ENCODE measurements at places on chromosomes 2 and 18. TPM values are rescaled to one million over a fixed set of nuclear protein-coding genes. Genes with fewer than 3 reads are reported as not detected.

Gene FSIP2
- total RNA-seq, result 0.84 TPM

Gene CD8A
- 1.1 TPM for total RNA-seq

Gene ERICH2
- not detected for total RNA-seq

Gene UGT1A4
- total RNA-seq, result not detected

Gene PLEK
- total RNA-seq, result 9.2 TPM

Gene COLEC12
- 21.0 TPM for total RNA-seq

Gene TCF4
- 127 TPM for total RNA-seq
